ENCODE measurements at places on chromosomes 5 and 9. TPM values are rescaled to one million over a fixed set of nuclear protein-coding genes. Genes with fewer than 3 reads are reported as not detected.

Gene IFNB1
- total RNA-seq: not detected

GRCh38 chr5:54993318-54993717, 7.9 kb upstream of the ESM1 start:
- no peak overlapping the region for H3K4me3 ChIP-seq
- H3K27ac ChIP-seq: no peak overlapping the region
- DNase-seq: no peak
- no peaks in the 10 kb centered on the region for H3K36me3 ChIP-seq
- H3K4me1 ChIP-seq: peaks cover 12% of the 10 kb centered on the region
- H3K27me3 ChIP-seq: peaks cover 6% of the 10 kb centered on the region

DNA sequence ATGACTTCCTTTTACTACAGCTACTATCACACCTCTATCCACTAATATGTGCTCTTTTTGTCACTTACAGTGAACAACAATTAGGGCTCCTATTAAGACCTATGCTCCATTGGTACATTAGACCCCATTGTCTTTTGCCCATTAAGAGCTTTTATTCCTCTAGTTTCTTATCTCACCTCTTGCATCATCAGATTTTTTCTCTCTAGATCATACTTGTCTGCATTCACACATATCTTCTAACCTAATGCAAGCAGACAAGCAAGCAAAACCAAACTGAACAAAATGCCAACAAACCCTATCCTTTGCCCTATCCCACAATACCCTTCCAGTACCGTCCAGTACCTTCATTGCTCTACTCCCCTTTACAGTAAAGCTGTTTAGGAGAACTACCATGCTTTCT, 10.1 kb upstream of the RBM27 start:
- H3K36me3 ChIP-seq: no peaks in the 10 kb centered on the region
- DNase-seq: no peak
- H3K4me1 ChIP-seq: no peaks in the 10 kb centered on the region
- no peak overlapping the region for H3K27ac ChIP-seq
- H3K27me3 ChIP-seq: peaks cover 6% of the 10 kb centered on the region

- peaks cover 4% of the 10 kb centered on the region for H3K27me3 ChIP-seq
- peaks cover 23% of the 10 kb centered on the region for H3K4me1 ChIP-seq
- no peaks in the 10 kb centered on the region for H3K36me3 ChIP-seq
- no peak overlapping the region for H3K4me3 ChIP-seq
- H3K27ac ChIP-seq: no peak overlapping the region
These were observed 129.8 kb upstream of the IL12B start for GRCh38 chr5:159459951-159460538.

GRCh38 chr9:13863112-13863511, 450.8 kb downstream of the NFIB start:
- H3K27ac ChIP-seq: peak overlapping the region; percentile 88
- H3K4me1 ChIP-seq: peaks cover 40% of the 10 kb centered on the region
- no peak for DNase-seq

Gene GARIN3
- total RNA-seq: not detected

DNA sequence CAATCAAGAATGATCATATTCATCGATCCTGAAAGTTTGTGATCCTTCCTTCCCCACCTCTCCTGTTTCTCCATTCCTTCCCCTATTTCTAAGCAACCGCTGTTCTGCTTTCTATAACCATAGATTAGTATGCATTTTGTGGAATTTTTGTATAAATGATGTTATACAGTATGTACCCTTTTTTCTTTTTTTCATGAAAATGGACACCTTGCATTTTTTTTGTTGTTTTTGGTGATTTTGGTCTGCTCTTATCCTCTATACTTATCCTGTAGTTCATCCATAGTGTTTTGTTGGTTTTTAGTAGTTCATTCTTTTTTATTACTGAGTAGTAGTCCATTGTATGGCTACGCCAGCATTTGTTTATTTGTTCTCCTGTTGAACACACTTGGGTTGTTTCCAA, 46.1 kb downstream of the SCGB3A1 start:
- H3K4me3 ChIP-seq: no peak overlapping the region
- peaks cover 36% of the 10 kb centered on the region for H3K36me3 ChIP-seq
- DNase-seq: no peak
- no peaks in the 10 kb centered on the region for H3K27me3 ChIP-seq
- no peak overlapping the region for H3K27ac ChIP-seq

DNA sequence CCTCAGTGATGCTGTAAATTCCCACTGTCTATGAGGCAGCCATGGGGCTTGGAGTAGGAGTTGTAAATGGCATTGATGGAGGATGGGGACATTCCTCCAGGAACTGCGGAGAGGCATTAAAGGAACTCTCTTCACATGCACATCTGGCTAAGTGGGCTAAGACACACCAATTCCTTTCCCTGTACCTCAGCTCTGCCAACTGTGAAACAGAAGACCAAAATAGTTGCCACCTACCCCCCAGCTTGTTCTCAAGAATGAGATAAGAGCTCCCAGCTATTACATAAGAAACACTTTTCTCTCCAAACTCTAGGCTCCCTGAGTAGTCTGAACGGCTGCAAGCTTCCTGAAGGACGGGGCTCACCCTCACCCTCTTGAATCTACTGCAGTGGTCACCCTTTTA, 144.6 kb upstream of the SLC30A5 start:
- peaks cover 48% of the 10 kb centered on the region for H3K4me1 ChIP-seq
- DNase-seq: no peak
- no peak overlapping the region for H3K4me3 ChIP-seq
- no peaks in the 10 kb centered on the region for H3K36me3 ChIP-seq

Gene HAND1
- total RNA-seq: 16.9 TPM

Gene ZNF474
- 0.29 TPM for total RNA-seq

Gene CKMT2
- 2.3 TPM for total RNA-seq

- H3K27me3 ChIP-seq: no peaks in the 10 kb centered on the region
- H3K27ac ChIP-seq: no peak overlapping the region
- no peak overlapping the region for H3K4me3 ChIP-seq
- H3K4me1 ChIP-seq: no peaks in the 10 kb centered on the region
- no peak for DNase-seq
- H3K36me3 ChIP-seq: no peaks in the 10 kb centered on the region
These were observed 98.1 kb downstream of the JMY start for GRCh38 chr5:79333852-79334557.

GRCh38 chr9:124771867-124772679, 962 bp upstream of the NR6A1 start:
- DNase-seq: peak; percentile 83
- no peaks in the 10 kb centered on the region for H3K36me3 ChIP-seq
- peak overlapping the region; percentile 80 for H3K4me3 ChIP-seq
- peaks cover 31% of the 10 kb centered on the region for H3K27me3 ChIP-seq
- H3K27ac ChIP-seq: peak overlapping the region; percentile 99

Gene SURF2
- total RNA-seq: 12.1 TPM

DNA sequence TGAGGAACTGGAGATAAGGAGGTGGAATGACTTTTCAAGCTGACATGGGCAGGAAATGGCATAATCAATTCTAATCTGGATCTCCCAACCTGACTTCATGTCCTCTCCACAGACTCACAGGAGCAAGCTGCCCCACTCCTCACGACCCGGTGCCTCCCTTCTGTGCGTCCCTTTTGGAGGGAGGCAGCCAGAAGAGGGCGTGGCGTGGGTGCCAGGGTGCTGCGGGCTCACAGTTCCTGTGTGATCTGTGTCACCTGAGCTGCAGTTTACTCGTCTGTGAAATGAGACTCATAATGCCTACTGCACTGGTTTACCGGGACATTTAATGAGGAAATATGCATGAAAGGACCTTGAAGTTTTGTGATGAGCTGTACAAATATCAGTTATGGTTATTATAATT, 207.4 kb downstream of the DAB2IP start:
- H3K27me3 ChIP-seq: peaks cover 12% of the 10 kb centered on the region
- DNase-seq: no peak
- H3K36me3 ChIP-seq: no peaks in the 10 kb centered on the region

DNA sequence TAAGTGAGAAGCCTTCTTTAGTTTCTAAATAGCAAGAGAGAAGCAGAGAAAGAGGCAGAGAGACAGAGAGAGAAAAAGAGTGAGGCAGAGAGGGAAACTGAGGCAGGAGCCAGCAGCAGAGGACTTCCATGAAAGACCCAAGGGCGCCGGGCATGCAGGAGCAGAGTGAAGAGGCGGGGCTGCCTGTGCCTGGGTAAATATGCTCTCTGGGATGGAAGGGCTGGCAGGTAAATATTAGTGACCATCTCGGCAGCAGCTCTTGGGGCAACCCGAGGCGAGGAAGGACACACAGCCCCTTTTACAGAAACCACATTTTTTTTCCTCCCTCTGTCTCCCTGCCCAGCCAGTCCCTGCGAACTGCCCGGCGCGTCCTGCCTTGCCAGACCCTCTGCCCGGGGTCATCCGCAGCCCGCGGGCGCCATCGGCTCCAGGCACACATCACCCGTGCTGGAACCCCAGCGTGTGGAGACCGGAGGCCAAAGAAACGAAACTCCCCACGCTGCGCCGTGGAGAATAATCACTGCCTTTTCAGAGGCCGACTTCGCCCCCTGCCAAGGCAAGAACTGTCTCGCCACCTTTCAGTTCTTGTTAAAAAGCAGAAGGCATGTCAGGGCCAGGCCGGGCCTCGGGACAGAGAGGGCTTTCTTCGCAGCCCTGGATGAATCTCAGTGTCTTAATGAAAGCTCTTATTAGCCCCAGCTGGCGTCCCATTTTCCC, 61.3 kb downstream of the BOD1 start:
- DNase-seq: no peak
- peaks cover 37% of the 10 kb centered on the region for H3K27me3 ChIP-seq
- peaks cover 21% of the 10 kb centered on the region for H3K4me1 ChIP-seq
- no peak overlapping the region for H3K27ac ChIP-seq

GRCh38 chr5:151164687-151165392, 7.3 kb upstream of the ANXA6 start:
- H3K4me3 ChIP-seq: no peak overlapping the region
- peak overlapping the region; percentile 52 for H3K27ac ChIP-seq
- no peak for DNase-seq
- H3K4me1 ChIP-seq: peaks cover 19% of the 10 kb centered on the region

GRCh38 chr5:101977729-101978345, 318.2 kb downstream of the SLCO4C1 start:
- H3K27ac ChIP-seq: no peak overlapping the region
- no peak for DNase-seq
- no peaks in the 10 kb centered on the region for H3K4me1 ChIP-seq
- H3K36me3 ChIP-seq: no peaks in the 10 kb centered on the region
- H3K27me3 ChIP-seq: peaks cover 9% of the 10 kb centered on the region

Gene INSL6
- not detected for total RNA-seq

DNA sequence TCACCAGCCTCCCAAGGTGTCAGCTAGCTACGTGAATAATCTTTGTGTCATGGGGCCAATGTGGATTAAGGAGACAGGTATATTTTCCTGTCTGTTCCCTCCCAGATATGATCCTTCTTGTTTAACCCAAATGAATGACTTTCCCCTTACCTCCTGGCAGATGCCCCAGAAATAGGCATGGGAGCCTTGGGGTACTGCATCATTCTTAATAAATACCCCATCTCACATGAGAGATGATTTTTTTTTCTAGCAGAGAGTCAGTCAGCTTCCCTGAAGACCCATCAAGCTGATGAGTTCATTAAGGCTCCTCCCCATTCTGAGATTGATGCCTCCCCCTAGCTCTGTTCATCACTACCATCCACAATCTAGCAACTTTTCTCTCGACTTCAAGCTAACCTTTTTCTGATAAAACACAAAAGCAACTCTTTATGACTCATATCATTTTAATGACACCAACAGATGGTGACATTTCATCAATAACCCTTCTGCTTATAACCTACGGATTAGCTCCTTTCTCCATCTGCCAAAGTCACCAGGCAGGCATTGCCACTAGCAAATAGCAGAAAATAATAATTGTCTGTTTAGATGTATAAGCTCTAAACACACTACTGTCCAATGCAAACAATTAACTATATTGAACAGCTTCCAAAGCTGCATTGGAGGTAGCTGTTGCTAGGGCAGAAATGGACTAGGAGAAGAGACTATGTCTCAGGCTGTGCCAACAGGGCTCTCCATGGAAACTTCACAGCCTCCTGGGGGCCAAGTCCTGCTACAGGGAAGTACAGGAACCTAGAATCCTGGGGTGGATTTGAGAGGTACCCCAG, 143.7 kb downstream of the ACER2 start:
- no peak overlapping the region for H3K4me3 ChIP-seq
- DNase-seq: no peak
- no peaks in the 10 kb centered on the region for H3K4me1 ChIP-seq
- no peak overlapping the region for H3K27ac ChIP-seq
- H3K27me3 ChIP-seq: peaks cover 9% of the 10 kb centered on the region

GRCh38 chr5:34857161-34857560, 18.2 kb downstream of the TTC23L start:
- no peak for DNase-seq
- H3K36me3 ChIP-seq: peaks cover 4% of the 10 kb centered on the region
- peaks cover 21% of the 10 kb centered on the region for H3K4me1 ChIP-seq
- H3K27ac ChIP-seq: no peak overlapping the region
- no peak overlapping the region for H3K4me3 ChIP-seq

GRCh38 chr5:131281133-131281867, 17.4 kb downstream of the CDC42SE2 start:
- DNase-seq: no peak
- peaks cover 31% of the 10 kb centered on the region for H3K4me1 ChIP-seq
- H3K27me3 ChIP-seq: no peaks in the 10 kb centered on the region
- H3K36me3 ChIP-seq: no peaks in the 10 kb centered on the region
- no peak overlapping the region for H3K4me3 ChIP-seq

GRCh38 chr5:136308212-136308795, 57.0 kb downstream of the TRPC7 start:
- no peaks in the 10 kb centered on the region for H3K36me3 ChIP-seq
- peaks cover 2% of the 10 kb centered on the region for H3K27me3 ChIP-seq
- DNase-seq: no peak
- H3K4me3 ChIP-seq: no peak overlapping the region
- H3K27ac ChIP-seq: no peak overlapping the region

GRCh38 chr5:79546782-79547428, 33.0 kb upstream of the HOMER1 start:
- H3K27me3 ChIP-seq: no peaks in the 10 kb centered on the region
- H3K36me3 ChIP-seq: no peaks in the 10 kb centered on the region
- DNase-seq: no peak
- peak overlapping the region; percentile 87 for H3K27ac ChIP-seq

- H3K4me3 ChIP-seq: no peak overlapping the region
- no peaks in the 10 kb centered on the region for H3K27me3 ChIP-seq
- peaks cover 39% of the 10 kb centered on the region for H3K4me1 ChIP-seq
These were observed 3.1 kb upstream of the IL6ST start for GRCh38 chr5:55997742-55998351.

- H3K27ac ChIP-seq: no peak overlapping the region
- no peaks in the 10 kb centered on the region for H3K4me1 ChIP-seq
- no peak for DNase-seq
- H3K4me3 ChIP-seq: no peak overlapping the region
- H3K36me3 ChIP-seq: peaks cover 41% of the 10 kb centered on the region
- no peaks in the 10 kb centered on the region for H3K27me3 ChIP-seq
These were observed 48.3 kb upstream of the LRRC14B start for GRCh38 chr5:143041-143440.

GRCh38 chr5:136890431-136891148, 525.2 kb upstream of the TRPC7 start:
- H3K4me1 ChIP-seq: peaks cover 6% of the 10 kb centered on the region
- peaks cover 35% of the 10 kb centered on the region for H3K27me3 ChIP-seq
- no peak overlapping the region for H3K27ac ChIP-seq
- H3K36me3 ChIP-seq: no peaks in the 10 kb centered on the region

GRCh38 chr9:137294091-137294680, 7.9 kb downstream of the NRARP start:
- DNase-seq: no peak
- H3K27me3 ChIP-seq: peaks cover 53% of the 10 kb centered on the region
- H3K4me1 ChIP-seq: peaks cover 10% of the 10 kb centered on the region
- H3K27ac ChIP-seq: no peak overlapping the region
- peak overlapping the region; percentile 43 for H3K4me3 ChIP-seq

Gene GRXCR2
- not detected for total RNA-seq

- no peak overlapping the region for H3K27ac ChIP-seq
- no peaks in the 10 kb centered on the region for H3K4me1 ChIP-seq
- peaks cover 65% of the 10 kb centered on the region for H3K27me3 ChIP-seq
These were observed 7.4 kb downstream of the CPLX2 start for GRCh38 chr5:175878544-175879438.

Data from mesothelial cell of epicardium (in vitro differentiated cells).